ENCODE measurements at places on chromosomes 3 and 15.

- no peak for DNase-seq
- peaks cover 16% of the 10 kb centered on the region for H3K4me1 ChIP-seq
- H3K36me3 ChIP-seq, result no peaks in the 10 kb centered on the region
These were observed 830.9 kb upstream of the CFAP20DC start for GRCh38 chr3:59880717-59881116.

GRCh38 chr3:1087066-1087560 lies 5.7 kb upstream of the CNTN6 start:
- peaks cover 13% of the 10 kb centered on the region for H3K4me1 ChIP-seq
- H3K36me3 ChIP-seq, result no peaks in the 10 kb centered on the region
- peak; percentile 19 for DNase-seq
- H3K4me3 ChIP-seq, result no peak overlapping the region
- no peak overlapping the region for H3K27ac ChIP-seq

DNA sequence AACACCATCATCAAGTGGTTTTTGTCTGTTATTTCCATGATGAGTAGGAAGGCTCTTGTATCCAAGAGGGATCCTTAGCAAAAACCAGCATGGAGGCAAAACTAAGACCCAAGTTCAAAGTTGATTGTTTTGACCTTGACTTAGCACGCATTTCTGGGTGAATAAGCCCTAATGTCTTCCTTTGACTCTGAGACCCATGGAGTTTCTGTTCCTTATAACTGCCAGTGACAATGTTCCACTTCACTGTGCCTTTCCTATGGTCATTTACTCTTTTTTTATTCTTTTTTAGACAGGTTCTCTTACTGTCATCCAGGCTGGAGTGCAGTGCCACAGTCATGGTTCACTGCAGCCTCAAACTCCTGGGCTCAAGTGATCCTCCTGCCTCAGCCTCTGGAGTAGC lies 118.2 kb upstream of the MRPL3 start:
- H3K27ac ChIP-seq, result no peak overlapping the region
- no peaks in the 10 kb centered on the region for H3K36me3 ChIP-seq
- DNase-seq, result no peak
- H3K4me3 ChIP-seq, result no peak overlapping the region
- H3K4me1 ChIP-seq, result peaks cover 3% of the 10 kb centered on the region

DNA sequence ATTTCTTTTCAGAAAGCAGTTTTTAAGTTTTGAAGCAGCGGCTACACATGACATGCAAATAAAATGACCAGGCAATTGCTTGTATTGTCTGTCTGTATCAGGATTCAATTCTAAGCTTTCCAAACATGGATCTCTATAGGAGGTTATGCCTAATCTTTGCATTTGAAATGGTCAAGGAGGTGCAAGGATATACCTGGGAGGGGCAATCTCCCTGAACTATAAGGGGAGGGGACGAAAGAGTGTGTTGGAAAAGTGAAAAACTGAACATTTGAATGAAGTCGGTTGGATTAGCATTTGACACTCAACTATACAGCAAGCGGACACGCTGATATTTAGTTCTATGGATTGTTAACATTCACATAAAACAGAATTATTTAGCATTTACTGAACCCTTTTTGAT lies 11.7 kb downstream of the ROBO2 start:
- no peak for DNase-seq
- no peaks in the 10 kb centered on the region for H3K27me3 ChIP-seq
- peak overlapping the region; percentile 72 for H3K27ac ChIP-seq
- peaks cover 47% of the 10 kb centered on the region for H3K4me1 ChIP-seq
- H3K36me3 ChIP-seq, result peaks cover 4% of the 10 kb centered on the region

DNA sequence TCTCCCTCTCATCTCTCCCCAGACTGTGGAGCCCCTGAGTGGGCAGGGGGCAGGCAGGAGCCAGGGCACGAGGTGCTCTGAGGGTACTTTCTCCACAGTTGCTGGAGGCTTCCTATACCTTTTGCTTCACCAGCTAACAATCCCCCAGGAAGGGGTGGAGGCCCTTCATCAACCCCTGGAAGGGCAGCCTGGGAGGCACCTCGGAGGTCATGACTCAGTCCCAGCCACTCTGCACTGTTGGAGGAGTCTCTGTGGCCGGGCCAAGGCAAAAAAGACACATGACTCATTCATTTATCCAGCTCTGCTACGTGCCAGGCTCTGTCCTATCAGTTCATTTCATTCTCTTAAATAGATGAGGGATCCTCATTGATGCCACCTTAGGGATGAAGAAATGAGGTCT lies 15.6 kb upstream of the KY start:
- peaks cover 7% of the 10 kb centered on the region for H3K27me3 ChIP-seq
- peaks cover 4% of the 10 kb centered on the region for H3K36me3 ChIP-seq
- no peak overlapping the region for H3K4me3 ChIP-seq
- peaks cover 8% of the 10 kb centered on the region for H3K4me1 ChIP-seq
- H3K27ac ChIP-seq, result no peak overlapping the region
- DNase-seq, result no peak

- H3K27ac ChIP-seq, result no peak overlapping the region
- no peaks in the 10 kb centered on the region for H3K36me3 ChIP-seq
- H3K4me3 ChIP-seq, result no peak overlapping the region
These were observed 232.6 kb upstream of the CHRM5 start for GRCh38 chr15:33735637-33736247.

- no peak for DNase-seq
- no peaks in the 10 kb centered on the region for H3K27me3 ChIP-seq
- no peaks in the 10 kb centered on the region for H3K4me1 ChIP-seq
- H3K27ac ChIP-seq, result no peak overlapping the region
- H3K4me3 ChIP-seq, result no peak overlapping the region
These were observed 9.0 kb downstream of the HCLS1 start for GRCh38 chr3:121651684-121652083.

- H3K27ac ChIP-seq, result no peak overlapping the region
- H3K4me3 ChIP-seq, result no peak overlapping the region
- H3K27me3 ChIP-seq, result no peaks in the 10 kb centered on the region
- DNase-seq, result no peak
- H3K4me1 ChIP-seq, result no peaks in the 10 kb centered on the region
These were observed 56.5 kb downstream of the DCLK3 start for GRCh38 chr3:36707623-36708409.

DNA sequence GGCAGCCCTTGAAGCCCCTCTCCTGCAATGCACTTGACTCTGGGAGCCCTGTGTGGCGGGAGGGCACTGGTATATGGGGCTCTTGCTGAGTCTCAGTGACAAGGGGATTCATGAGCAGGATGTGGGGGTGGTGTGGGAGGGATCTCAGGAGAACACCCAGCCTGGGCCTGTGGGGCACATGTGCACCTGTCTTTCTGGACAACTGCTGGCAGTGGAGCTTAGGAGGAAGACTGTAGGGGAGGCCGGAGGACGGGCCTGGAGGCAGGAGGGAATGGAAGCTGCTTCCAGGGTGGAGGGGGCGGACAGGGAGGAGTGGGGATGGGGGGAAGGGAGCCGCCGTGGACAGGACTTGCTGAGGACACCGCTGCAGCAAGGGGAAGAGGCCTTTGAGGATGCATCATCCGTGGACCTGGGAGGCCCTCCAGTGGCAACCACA lies 10.8 kb upstream of the SNRPA1 start:
- peaks cover 4% of the 10 kb centered on the region for H3K36me3 ChIP-seq
- no peak overlapping the region for H3K27ac ChIP-seq
- no peak overlapping the region for H3K4me3 ChIP-seq
- H3K27me3 ChIP-seq, result peaks cover 4% of the 10 kb centered on the region
- H3K4me1 ChIP-seq, result peaks cover 13% of the 10 kb centered on the region
- DNase-seq, result no peak

GRCh38 chr3:131077904-131078303 lies 51.2 kb downstream of the NEK11 start:
- peaks cover 3% of the 10 kb centered on the region for H3K27me3 ChIP-seq
- no peak overlapping the region for H3K4me3 ChIP-seq
- no peak for DNase-seq
- H3K4me1 ChIP-seq, result peaks cover 32% of the 10 kb centered on the region

GRCh38 chr3:129621626-129622225 lies 15.2 kb upstream of the PLXND1 start:
- no peak for DNase-seq
- peaks cover 2% of the 10 kb centered on the region for H3K27me3 ChIP-seq
- H3K4me1 ChIP-seq, result peaks cover 18% of the 10 kb centered on the region
- H3K27ac ChIP-seq, result no peak overlapping the region
- no peak overlapping the region for H3K4me3 ChIP-seq

DNA sequence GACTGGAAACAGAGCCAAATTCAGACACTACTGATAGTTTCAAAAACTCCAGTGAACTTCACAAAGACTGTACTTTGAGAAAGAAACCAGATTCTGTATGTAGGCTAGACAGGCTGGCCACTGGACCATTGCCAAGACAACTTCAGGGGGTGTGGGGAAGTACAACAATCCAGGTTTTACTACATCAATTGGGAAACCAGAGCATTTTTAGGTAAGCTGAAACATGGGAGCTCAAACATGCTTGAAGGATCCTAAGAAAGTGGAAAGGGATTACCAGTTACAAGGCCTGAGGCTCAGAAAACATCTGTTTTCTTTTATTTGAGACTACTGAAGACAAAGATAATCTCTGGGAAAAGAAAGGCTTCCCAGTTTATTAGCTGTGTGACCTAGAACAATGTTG lies 26.9 kb upstream of the ZNF280D start:
- no peak for DNase-seq
- no peaks in the 10 kb centered on the region for H3K36me3 ChIP-seq
- peaks cover 2% of the 10 kb centered on the region for H3K4me1 ChIP-seq
- no peak overlapping the region for H3K4me3 ChIP-seq

- peak overlapping the region; percentile 70 for H3K27ac ChIP-seq
- peaks cover 12% of the 10 kb centered on the region for H3K4me1 ChIP-seq
- H3K36me3 ChIP-seq, result no peaks in the 10 kb centered on the region
- peak; percentile 60 for DNase-seq
- H3K27me3 ChIP-seq, result no peaks in the 10 kb centered on the region
These were observed 48.1 kb downstream of the SH3BP5 start for GRCh38 chr3:15284121-15284889.

DNA sequence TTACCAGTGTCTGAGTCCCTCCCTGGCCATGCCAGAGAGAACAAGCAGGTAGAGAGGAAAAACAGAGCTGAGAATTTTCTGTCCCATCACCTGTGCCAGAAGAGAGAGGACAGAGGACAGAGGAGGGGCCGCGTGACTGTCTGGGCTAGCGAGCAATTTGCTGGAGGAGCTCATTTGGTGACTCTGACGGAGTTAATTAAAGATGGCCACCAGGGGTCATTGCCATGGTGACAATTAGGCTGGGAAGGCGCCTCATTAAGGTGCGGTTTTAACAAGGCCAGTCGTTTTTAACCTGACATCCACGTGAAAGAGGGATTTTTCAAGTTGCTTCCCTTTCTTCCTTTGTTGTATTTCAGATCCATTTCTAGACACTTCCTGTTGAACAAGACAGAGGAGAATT lies 72.4 kb downstream of the RHCG start:
- DNase-seq, result no peak
- H3K27ac ChIP-seq, result no peak overlapping the region
- H3K4me3 ChIP-seq, result no peak overlapping the region
- H3K27me3 ChIP-seq, result peaks cover 16% of the 10 kb centered on the region
- H3K36me3 ChIP-seq, result no peaks in the 10 kb centered on the region

DNA sequence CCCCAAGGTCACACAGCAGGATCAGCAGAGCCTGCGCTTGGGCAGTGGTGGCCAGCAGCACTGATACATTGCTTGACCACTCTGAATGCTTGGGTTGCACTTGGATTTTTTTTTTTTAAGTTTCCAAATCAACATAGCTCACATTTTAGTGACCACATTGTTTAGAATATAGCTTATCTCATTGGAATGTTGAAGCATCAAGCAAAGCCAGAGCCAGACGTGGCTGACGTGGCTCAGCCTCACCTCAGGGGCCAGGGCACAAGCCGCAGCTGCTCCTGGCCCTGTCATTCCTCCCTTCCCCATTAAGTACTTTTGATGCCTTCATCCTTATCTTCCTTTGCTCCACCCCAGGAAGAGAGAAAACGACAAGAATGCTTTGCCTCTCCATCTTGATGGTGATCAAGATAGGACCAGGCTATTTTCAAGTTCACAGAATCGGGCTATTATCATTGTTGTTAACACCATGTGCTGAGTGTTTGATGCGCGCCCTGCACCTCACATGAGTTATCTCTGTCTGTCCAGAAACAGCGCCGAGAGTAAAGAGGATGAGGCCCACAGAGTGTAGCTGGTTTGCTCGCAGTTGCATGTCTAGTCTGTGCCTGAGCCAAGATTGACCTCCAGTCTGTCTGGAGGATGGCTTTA lies 75.8 kb downstream of the AAGAB start:
- no peak for DNase-seq
- no peak overlapping the region for H3K4me3 ChIP-seq
- no peak overlapping the region for H3K27ac ChIP-seq
- no peaks in the 10 kb centered on the region for H3K36me3 ChIP-seq
- no peaks in the 10 kb centered on the region for H3K27me3 ChIP-seq

DNA sequence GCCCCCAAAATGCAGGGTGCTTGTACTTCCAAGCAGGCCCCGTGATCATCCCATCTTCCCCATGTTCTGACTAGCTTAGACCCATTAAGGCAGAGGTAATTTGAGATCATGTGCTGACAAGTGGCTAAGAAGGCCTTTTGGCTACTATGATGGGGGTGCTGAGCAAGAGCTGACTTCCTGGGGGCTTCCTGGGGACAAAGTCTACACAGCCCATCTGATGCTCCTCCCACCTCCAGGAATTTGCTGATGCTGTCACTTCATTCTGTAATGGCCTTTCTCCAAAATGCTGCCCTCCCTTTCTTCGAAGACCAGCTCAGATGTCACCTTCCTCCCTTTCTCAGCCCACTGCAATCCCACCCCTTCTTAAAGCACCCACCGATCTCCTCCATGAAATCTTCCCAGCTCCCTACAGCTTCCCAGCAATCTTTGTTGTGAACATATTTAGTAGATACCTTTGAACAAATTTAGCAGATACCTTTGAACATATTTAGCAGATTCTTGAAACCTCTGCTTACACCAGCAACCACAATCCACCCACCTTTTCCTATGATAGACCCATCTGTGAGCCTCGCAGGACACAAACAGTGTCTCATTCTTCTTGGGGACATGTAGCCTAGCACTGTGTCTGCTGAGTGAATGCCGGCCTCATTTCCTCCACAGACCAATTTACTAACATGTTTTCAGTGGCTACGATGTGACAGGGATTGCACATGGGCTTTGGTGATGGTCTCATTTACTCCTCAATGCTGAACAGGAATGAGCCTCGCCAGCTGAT lies 223.3 kb downstream of the EPHB1 start:
- no peak for DNase-seq
- no peak overlapping the region for H3K27ac ChIP-seq
- no peaks in the 10 kb centered on the region for H3K36me3 ChIP-seq
